Fibroblast of mammary gland (primary cell): ENCODE measurements at places on chromosomes 16 and 17.

GRCh38 chr17:19718041-19718612 is 1.7 kb upstream of the SLC47A2 start:
- no peak for DNase-seq

DNA sequence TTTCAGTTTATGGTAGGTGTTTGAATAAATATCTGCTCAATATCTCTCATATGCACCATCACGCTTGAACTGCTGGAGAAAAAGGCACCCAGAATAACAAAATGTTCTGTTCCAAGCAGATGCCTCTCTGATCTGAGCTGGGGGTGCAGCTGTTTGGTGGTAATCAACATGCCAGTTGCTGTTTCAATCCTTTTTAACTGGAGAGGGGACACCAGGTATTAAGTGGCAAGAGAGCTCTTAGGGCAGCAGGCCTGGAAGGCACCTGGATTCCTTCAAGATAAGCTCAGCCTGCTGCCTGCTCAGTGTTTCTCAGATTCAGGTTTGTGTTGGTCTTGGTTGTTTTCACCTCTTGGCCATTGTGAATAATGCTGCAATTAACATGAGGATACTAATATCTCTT is 27.2 kb upstream of the VAT1L start:
- DNase-seq, result no peak

DNA sequence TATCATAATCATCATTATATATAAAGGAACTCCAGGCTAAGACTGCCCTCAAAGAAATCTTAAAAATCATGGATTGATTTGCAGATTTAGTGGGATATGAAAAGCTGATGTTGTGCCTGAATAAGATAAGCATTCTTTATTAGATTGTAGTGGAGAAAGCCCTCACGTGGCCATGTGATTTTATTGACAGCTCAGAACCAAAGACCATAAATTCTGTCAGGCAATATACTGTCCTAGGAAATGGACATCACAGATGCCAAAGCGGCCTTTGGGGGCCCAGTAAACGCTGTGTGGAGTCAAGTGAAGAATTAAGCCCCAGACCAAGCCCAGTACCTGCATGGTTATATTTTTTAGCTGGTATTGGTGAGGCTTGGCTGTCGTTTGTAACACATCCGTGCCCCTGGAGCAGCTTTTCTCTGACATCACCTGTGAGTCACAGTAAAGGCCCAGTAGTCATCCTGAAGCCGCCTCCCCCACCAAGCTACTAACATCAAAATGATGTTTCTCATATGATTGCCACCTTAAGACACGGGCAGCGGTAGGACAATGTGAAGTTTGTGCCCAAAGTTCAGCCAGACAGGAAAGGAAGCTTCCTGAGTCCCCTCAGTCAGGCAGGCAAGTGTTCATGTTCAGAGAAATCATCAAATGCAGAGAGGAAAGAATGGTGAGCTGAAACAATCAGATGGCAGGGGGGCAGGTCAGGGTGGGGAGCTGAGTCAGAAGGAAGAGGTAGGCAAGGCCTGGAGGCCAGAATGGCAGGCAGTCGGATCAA is 209.4 kb downstream of the IRX3 start:
- peak; percentile 84 for DNase-seq

- DNase-seq, result peak; percentile 65
These were observed 17.2 kb downstream of the CD300LB start for GRCh38 chr17:74513987-74514631.

DNA sequence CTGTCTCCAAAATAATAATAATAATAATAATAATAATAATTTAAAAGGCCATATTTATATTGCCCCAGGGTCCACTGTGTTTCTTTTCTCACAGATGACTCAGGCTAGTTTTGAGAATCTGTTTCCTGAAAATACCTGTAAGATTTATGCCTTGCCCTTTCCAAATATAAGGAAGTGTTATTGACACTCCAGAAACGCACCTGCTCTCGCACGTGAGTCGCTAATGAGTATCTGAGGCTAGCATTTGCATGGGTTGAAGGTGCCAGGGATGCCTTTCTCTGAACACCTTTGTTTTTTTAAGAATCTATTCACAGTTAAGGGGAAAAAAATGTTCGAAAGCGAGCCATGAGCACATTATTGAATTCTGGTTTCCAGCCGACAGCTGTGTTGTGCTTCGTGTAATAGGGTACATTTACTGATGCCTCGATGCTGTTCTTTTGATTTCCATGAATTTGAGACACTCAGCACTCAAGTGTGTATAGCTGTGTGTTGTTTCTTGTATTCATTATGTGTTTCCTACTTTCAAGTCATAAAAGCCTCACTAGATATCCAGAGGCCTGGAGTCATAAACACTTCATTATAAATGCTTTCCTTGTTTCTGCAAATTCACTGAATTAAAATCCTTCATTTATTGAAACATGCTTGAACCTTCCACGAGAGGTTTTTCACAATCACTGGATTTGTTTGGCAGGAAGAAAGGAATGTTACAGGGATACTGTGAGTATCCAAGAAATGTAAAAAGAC is 45.0 kb upstream of the NOL11 start:
- no peak for DNase-seq

DNA sequence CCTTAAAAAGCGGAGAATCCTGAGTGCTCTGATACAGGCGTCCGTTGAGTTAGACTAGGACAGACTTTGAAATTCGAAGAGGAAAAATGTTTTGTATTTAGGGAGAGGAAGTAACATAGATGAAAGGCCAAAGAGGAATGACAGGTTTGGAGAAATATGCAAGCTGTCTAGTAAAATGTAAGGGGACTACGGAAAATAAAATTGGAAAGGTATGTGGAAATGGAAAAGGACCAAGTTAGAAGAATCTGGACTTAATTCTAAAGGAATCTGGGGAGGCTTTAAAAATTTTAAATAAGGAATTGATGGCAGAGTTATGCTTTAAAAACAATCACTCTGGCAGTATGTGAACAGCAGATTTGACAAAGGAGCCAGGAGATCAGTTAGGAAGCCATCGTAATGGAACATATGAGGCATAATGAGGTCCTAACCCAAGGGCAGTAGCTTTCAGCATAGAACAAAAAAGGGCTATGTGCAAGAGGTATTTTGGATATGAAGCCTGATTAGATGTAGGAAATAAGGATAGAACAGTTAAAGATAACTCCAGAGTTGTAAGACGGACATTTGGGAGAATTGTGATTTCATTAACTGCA is 38.3 kb downstream of the CYB561 start:
- no peak for DNase-seq

- no peak for DNase-seq
These were observed 3.5 kb downstream of the PDILT start for GRCh38 chr16:20401066-20401465.
